ENCODE measurements at places on chromosomes 6 and 20.

GRCh38 chr6:154371281-154371680, 14.7 kb upstream of the IPCEF1 start:
- DNase-seq, result no peak

DNA sequence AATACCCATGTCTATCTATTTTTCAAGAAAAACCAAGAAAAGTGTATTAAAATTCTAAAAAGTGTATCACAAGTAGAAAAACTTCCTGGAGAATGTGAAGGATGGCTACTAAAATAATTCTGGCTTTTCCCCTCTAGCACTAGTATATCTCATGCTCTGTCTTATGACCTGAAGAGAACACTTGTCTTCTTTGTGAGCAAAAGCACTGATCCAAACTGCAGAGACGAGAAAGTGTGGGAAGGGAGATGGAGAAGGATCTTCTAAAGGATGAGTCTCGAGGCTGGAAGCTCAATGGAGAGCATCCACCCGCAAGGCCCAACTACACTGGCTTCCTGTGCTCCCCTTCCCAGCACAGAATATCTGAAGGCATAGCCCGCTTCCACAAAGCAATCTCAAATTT, 23.5 kb downstream of the STX7 start:
- DNase-seq, result no peak

- no peak for DNase-seq
Observed at GRCh38 chr6:21827425-21828202, 234.1 kb downstream of the SOX4 start.

DNA sequence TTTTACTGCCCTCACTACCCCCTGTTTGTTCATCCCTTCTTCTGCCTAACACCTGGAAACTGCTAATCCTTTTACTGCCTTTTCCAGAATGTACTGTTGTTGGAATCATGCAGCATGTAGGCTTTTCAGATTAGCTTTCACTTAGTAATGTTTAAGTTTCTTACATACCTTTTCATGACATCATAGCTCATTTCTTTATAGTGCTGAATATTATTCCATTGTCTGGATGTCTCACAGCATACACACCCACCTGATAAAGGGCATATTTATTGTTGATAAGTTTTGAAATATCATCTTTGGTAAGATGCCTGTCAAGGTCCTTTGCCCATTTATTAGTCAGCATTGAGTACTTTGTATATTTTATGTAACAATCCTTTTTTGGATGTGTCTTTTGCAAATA, 588.2 kb upstream of the NRSN1 start:
- no peak for DNase-seq

DNA sequence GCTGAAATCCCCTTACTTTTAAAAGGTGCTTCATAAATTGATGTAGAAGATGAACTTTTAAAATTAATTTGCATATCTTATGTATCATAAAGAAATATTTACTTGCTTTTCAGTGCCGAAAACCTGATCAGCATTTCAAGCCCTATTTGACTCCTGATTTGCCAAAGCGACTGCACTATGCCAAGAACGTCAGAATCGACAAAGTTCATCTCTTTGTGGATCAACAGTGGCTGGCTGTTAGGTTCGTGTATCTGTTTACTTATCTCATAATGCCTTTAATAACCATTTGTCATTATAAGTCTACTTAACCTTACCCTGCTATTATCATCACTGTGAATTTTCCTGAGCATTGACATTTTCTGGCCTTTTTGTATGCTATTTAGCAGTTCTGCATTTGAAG, 7.8 kb downstream of the OR2A4 start:
- DNase-seq, result no peak

DNA sequence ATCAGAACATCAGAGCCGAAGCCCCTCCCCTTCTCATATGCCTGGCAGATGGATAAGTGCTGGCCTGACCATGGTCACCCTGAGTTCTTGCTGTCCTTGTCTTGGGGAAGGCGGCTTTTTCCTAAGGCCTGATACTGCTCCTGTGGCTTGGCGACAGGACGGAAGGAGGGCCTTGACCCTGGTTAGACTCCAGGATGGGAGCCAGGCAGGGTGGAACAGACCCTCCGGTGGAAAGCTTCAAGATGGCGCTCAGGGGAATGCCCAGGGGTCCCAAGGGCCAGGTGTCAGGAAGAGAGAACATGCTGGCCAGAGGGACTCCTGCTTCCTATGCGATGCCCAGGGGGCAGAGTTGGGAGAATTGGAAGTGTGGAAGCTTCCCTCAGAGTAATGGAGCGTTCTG, 29.6 kb downstream of the ADA start:
- no peak for DNase-seq

DNA sequence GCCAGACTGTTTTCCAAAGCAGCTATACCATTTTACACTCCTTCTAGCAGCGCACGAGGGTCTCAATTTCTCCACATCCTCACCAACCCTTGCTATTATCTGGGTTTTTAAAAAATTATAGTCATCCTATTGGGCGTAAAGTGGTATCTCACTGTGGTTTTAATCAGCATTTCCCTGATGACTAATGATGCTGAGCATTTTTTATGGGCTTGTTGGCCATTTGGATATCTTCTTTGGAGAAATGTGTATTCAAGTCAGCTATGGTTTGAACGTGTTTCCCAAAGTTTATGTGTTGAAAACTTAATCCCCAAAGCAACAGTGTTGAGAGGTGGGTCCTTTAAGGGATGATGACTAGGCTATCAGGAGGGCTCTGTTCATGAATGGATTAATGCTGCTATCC, 6.7 kb downstream of the MCUR1 start:
- no peak for DNase-seq

DNA sequence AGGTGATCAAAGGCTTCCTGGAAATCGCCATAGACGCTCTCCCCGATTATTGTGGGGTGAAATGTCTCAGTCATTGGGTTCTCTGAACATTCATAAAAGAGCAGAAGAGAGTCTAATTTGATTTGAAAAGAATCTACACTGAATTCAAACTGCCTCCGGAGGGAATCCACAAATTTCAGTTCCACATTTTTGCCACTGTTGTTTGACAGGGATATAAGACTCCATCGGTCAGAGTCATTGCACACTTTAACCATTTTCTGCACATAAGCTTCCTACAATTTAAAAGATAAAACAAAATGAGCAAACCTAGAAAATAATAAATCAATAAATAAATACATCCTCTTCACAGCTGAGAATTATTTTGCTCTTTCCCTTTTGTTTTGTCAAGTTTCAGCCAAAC, 2.3 kb downstream of the TENT5A start:
- no peak for DNase-seq

DNA sequence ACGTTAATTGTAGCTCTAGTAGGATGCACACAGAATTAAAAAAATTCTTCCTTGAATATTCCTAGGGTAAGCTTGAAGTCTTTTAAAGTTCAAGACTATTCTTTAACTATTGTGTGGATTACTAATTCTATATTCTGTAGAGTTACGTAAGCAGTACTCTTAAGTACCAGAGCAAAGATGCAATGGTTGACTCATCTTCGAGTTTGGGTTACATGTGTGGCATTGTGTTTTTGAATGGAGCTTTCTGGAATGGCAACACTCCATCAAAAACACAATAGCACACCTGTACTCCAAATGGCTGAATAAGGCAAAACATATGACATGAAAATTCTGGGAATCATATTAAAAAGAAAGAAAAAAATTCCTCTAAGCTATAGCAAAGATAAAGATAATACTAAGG, 33.5 kb upstream of the CEP162 start:
- DNase-seq, result no peak

- no peak for DNase-seq
Observed at GRCh38 chr6:53659458-53659857, 6.1 kb downstream of the KLHL31 start.

GRCh38 chr6:132400883-132401617, at the start of gene MOXD1:
TSS of gene MOXD1 (minus strand) at chr6:132401475. CDS start at chr6:132401426, 49 bp downstream.
- no peak for DNase-seq

DNA sequence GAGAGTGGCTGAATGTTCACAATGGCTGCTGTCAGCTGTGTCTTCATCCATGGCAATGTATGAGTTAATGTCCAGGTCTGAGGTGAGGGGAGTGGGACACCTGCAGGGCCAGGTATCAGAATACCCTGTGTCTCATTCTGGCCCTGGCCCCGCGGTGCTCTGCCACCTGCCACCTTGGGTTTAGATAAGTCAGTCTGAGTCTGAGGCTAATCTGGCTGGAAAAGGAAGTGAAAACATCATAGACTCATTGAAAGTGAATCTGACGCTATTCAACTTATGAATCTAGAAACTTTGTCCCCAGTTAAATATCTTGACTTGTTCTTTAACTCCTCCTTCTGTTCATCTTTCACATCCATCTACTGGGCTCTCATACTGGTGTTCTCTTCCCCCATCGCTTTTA, 267.1 kb upstream of the JAG1 start:
- no peak for DNase-seq

- DNase-seq, result no peak
Observed at GRCh38 chr6:15877231-15877630, 214.4 kb upstream of the DTNBP1 start.

GRCh38 chr20:15336011-15336410, 998.6 kb upstream of the FLRT3 start:
- DNase-seq, result no peak
